Skin of body (tissue), 3 donors: ENCODE measurements at places on chromosomes 5 and 9. TPM values are rescaled to one million over a fixed set of nuclear protein-coding genes. Genes with fewer than 3 reads are reported as not detected.

GRCh38 chr9:122087406-122088200 is 5.5 kb downstream of the TTLL11 start:
- DNase-seq: no peak

WDR38 gene
- not detected for total RNA-seq

- no peak for DNase-seq
Observed at GRCh38 chr5:137441476-137441875, 57.6 kb downstream of the SPOCK1 start.

ENC1 gene
- total RNA-seq: 46.4 TPM

DNA sequence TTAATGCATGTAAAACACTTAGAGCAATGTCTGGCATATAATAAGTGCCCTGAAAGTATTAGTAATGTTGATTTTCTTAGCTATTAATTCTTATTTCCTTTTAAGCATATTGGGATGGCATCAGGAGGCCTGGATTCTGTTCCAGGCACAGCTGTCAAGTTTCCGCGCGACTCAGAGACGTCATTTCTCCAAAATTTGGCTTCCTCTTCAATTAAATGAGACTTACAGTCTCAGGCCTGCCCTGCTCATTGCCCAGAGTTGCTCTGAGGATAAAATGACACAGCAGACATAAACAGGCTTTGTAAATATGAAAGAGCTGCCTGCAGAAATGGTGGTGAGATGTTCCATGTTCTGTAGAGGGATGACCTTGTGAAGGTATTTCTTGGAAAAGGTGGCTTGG is 159.8 kb upstream of the GLRA1 start:
- no peak for DNase-seq

DNA sequence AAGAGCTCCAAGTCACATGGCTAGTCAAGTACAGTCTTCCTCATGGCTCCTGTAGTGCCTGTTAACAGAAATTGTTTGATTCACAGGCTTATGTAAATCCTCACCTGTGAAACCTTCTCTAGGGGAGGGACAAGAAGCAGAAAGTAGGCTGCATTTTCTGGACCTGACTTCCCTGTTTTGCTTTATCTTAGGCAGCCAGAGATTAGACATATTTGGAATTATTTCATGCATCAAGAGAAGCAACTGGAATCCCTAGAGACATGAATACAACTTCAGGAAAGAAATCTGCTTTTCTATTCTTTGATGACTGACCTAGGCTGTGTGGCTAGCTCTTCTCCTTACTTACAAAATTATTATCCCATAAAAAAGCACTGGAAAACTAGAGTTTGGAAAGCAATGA is 52.3 kb downstream of the CAST start:
- DNase-seq: no peak

DNA sequence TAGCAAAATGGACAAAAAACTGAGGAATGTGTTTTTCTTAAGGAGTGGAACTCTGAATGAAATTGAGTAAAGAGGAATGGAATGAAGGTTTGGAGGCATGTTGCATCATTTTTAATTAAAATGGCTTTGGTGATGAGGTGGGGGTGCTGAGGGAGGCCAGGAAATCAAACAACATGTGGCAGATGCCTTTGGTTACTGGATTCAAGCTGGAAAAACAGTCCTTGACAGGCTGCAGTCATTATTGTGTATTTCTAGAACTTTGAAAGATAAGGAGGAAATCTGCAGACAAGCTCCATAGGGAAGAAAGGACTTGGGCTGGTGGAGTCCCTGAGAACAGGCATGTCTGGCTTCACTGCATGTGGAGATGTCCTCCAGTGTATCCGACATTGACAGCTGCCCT is 203.5 kb upstream of the HAPLN1 start:
- no peak for DNase-seq

CNTLN gene
- 18.6 TPM for total RNA-seq

- no peak for DNase-seq
Observed at GRCh38 chr9:10785255-10785654, 172.5 kb upstream of the PTPRD start.

DNA sequence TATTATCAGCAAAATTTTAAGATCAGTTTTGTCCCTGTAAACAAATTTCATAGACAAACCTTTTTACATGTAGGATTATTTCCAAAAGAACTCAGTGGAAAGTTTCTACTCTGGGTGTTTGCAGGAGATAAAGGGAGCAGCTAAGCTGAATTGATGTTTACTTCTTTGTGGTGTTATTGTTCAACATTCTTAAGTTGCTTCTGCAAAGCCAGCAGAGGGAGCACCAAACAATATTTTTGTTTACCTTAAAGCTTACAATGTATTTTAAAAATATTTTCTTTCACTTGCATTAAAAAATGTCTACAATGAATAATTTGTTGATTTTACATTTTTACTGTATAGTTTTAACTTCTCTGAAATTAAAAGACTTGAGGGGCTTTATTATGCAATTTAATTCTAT is 135.4 kb downstream of the ATG10 start:
- peak; percentile 19 for DNase-seq

TMC1 gene
- 0.69 TPM for total RNA-seq

DNA sequence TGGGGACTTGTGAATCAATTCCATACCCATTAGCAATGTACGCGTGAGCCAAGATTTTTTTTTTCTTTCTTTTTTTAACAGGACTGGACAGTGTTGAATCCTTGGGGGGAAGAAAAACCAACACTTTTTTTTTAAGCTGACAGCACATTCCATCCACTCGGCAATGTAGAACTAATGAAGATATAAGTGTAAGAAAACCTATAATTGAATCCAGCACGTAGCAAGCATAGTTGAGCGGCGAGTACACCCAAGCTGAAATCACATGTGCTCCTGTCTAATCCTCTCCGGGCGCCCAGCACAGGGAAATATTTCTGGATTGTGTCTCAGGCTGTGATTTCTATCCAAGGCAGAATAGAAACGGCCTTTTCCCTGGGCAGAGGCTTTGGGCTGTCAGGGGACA is 118.2 kb downstream of the BOD1 start:
- DNase-seq: peak; percentile 84

ROR2 gene
- 12.0 TPM for total RNA-seq

DNA sequence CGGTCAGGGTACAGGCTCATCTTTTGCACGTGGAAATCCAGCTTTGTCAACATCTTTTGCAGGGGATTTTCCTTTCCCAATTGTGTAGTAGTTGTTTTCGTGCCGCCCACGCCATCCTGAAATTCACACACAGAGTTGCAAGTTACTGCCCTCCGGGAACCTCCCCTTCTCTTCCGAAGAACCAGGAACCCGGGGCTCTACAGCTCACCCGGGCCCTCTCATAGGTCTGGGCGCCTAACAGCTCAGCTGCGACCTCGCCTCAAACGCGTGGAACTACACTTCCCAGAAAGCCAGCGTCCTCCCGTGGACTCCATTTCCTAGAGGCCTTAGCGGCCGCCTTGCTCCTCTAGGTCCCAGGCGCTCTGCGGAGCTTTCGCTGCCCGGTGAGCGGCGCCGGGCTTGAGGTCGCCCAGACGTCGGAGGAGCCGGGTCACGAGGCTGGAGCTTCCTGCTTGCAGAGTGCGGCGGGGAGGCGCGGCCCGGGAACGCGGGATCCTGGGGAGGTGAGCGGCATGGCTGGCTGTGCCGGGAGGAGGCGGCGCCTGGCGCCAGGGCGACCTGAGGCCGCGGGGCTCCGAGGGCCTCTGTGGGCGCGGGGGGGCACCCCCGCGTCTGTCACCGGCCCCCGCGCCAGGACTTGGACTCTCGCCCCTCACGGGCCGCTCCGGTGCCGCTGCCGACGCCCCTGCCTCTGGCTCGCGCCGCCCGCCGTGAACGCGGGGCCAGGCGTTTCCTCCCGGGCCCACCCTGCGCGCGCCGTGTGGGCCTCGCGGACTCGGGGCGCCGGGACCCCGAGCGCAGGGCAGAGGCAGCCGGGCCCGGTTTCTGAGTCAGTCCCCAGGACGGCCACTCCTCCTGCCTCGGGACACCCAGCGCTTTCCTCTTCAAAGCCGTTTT is at the start of gene ZNF354B:
Gene ZNF354B, plus strand, starts transcription at position 329 of the 897 bp plus-strand sequence. CDS start 1,095 bp downstream, outside the sequence.
- DNase-seq: peak; percentile 92

DNA sequence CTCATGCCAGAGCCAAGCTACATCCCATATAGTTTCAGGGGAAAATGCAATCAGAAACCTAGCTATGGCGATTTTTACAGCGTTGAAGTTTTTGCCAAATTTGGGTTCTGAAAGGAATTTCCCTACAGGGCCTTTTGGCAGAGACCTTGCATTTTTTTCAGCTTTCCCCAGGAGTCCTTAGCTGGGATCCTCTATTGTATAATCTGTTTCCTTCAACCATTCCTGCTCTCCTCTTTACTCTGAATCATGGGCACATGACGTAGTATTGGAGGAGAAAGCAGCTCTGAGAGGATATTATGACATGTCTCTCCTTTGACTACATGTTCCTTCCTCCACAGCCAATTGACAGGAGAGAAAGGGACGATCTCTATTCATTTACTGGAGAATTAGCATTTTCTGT is 118.5 kb upstream of the ERCC6L2 start:
- peak; percentile 25 for DNase-seq

DNA sequence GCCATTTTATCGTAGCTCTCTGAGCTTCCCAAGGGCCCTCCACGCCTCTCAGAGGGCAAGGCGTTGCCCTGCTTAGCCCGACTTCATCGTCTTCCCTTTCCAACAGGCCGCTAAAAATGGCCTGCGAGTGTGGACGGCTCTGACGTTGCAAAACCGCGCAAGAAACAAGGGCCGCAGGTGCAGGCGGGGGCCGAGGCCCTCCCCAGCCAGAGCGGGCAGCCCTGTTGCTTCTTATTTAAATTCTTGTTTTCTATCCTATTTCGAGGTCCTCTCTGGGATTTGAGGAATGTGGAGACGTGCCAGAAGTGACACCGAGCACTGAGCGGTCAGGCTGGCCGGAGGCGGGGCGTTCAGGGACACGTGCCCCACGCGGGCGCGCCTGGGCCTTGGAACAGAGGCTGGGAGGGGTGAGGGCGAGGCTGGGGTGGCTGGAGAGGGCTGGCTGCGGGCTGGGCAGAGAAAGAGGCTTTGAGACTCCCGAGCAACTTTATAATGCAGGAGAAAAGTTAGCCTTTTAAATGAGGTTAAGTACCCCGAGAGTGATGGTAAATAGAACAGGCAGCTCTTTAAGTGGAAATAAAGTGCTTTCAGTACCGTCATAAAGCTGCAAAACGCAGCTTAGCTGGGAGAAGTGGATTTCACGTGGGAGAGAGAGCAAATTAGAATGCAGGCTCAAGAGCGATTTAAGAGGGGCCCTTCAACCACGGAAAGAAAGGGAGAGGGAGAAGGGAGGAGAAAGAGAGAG is 243.6 kb downstream of the AUH start:
- no peak for DNase-seq

- no peak for DNase-seq
Observed at GRCh38 chr5:14235872-14236271, 92.7 kb downstream of the TRIO start.
